Omental fat pad (tissue), 4 donors: ENCODE measurements at places on chromosomes 7 and 10.

DNA sequence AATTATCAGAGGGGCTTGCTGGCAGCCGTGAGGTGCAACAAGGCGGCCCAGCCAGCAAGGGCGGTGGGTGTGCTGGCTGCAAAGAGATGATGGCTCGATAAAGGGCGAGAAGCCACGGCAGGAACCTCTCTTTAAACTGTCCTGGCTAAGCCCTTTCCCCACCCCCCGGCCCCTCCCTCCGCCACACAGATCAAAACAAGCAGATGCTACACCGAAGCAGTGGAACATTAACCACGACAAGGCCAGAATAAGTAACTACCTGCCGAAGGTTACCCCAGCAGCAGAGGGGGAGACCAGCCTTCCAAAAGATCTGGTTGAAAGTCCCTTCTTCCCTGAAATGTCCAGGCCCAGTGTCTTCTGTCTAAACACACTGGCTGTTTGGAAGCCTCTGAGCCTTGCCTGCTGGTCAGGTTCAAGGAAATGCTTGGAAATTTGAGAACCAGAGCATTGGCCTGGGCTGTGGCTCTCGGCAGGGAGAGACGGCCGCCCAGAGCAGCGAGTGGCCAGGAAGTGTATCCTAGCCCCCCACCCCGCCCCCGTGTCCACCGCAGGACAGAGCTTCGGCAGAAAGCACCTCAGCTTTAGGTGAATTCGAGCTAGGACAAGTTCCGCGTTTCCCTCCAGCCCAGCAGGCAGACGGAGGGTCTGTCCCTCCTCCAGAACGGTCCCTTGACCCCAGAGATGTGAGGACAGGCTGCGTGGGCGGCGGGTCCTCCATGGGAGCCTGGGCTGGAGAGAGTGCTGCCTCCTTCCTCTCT is 2.1 kb downstream of the FAM20C start:
- no peak for DNase-seq

DNA sequence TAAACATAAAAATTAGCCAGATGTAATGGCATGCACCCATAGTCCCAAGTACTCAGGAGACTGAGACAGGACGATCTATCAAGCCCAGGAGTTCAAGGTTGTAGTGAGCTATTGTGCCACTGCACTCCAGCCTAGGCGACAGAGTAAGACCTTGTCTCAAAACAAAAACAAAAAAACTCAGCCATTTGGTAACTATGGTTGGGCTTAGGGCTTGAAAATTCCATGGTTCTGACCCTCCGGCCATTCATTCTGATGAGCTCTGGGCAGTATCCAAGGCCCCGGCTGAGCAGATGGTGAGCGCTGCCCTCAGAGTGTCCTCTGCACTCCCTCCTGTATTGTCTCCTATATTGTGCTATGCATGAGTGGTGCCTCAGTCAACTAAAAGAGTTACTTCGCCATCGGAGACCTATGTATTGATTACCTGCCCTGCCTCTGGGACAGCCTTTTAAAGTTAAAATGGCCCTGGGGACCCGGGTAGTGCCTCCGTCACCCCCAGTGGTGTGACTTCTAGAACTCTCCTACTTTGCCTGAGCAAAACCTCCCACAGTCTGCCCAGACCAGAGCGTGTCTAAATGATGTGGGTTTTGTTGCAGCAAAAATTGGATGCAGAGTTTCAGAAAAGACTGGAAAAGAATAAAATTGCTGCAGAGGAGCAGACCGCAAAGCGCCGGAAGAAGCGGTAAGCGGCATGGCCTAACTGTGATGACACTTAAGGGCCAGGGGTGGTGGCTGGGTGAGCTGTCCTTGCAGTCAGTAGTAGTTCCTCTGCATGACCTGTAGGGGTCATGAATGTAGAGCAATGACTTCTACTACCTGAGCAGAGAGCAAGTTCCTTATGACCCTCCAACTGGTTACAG is 8.1 kb downstream of the PRKRIP1 start:
- no peak for DNase-seq

DNA sequence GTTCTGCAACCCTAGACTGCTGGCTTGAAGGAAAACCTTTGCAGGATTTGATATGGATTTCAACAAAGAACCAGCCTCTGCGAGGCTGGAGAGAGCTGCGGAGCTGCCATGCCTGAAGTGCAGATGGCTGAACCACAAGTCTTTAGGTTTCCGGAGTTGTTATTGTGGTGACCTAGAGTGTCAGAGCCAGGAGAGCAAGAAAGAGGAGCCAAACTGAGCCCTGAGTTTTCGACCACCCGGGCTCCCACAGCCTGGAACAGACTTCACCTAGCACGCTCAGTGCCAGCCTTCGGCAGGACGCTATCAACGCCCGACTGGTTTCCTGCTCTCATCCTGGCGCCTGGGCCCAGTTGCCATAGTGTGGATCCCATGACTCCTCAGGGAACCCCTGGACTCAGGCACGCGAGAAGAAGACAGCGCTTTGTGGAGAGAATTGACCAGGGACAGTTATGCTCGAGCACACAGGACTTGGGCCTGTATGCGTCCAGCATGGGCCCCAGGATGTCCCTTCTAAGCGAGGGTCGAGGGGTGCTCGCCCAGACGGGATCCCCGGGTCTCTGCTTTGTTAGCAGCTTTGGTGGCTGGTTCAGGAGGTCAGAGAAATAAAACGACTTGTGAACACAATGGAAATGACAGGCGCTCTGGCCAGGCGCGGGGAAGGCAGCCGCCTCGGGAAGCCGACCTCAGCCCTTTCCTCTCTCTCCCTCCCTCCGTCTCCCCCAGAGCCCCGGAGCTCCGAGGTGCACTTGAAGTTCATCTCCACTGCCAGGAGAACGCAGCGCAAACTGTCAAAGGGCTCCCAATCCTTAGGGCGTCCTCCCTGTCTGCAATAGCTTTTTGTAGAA is 1.8 kb upstream of the GAD2 start:
- no peak for DNase-seq

DNA sequence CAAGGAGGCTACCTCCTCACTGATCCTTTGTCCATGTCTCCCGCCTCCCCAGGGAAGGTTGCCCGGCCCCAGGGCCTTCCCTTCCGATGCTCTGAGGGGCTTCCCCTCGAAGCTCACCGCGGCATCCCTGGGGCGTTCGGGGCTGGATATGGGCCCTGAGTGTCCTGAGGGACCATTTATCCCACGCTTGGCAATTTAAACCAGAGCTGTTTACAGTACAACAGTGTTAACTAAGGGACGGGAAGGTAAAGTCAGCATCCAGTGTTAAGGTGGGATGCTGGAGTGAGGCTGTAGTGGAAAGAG is 92.0 kb downstream of the TCERG1L start:
- no peak for DNase-seq

GRCh38 chr10:87913156-87913921 is 49.9 kb downstream of the PTEN start:
- DNase-seq = no peak

DNA sequence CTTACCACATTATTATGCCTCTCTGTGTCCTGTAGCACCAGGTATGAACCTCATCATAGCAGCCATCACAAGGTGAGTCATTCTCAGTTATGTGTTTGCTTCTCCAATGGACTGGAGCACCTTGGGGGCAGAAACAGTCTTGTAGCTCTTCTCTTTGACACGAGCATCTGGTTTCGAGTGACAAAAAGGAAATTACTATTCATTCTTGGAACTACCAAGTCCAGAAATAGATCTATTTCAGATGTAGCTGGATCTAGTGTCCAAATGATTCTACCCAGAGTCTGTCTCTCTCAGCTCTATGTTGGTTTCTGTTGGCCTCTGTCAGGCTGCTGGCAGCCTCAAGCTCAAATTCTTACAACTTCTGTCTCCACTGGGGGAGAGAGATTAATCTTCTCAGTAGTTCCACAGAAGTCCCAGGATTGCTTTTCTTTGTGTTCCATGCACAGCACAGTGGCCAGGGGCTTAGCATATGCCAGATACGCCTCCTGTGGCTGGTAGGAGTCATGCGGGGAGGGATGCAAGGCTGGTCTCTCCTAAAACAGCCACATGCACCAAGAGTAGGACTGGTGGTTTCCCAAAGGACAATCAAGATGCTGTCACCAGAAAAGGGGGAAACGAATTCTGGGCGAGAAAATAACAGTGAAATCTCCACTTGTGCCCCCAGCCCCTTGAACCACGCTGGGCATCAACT is 37.2 kb upstream of the PAPSS2 start:
- no peak for DNase-seq

DNA sequence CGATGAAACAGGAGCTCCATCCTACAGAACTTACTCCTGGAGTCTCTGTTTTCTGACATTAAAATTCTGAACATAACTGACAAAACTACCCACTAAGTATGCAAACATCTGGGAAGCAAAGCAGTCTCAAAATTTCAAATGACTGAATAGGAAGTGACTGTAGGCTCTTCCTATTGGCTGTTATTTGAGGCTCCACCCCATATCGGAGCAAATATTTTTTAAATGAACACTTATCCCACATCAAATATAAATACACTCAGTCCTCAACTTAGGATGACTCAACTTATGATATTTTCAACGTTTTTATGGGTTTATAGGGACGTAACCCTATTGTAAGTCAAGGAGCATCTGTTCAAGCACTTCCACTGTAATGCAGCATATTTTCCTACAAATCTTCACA is 8.8 kb downstream of the HSPA12A start:
- no peak for DNase-seq

DNA sequence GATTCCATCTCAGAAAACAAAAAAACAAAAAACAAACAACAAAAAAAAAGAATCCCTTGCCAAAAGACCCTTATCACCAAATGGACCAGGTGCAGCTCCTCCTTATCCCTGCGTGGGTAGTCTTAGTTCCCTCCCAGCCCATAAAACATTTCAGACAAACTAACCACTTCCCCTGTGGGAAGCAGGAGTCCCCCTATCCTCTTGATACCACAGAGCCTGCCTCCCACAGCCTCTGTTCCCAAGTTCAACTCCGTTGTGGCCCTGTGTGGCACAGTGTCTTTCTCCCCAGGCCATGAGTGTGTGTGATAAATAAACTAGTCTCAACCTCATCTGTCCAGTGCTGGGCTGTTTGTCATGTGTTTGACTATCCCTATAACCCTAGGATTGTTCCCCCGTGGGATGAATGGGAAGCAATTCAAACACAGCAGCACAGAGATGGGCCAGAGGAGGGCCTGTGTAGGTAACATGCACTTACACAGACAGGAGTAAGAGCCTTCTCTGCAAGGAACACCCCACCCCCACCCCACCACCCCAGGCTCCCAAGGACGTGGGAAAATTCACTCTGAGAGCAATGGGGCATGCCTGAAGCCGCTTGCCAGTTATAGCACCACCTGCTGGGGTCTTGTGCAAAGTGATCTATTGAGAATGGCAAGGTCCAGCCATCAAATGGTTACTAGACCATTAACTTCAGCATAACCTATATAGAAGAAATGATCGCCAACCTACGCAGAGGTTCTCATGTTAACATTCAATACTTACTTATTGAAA is 147.1 kb upstream of the GHITM start:
- DNase-seq = no peak
